Activated CD4-positive, alpha-beta T cell treated with anti-CD3 and anti-CD28 coated beads, Interleukin-2, amount 10 ng/mL, durations not matched to agents 7 days and 5 days (primary cell): ENCODE measurements at places on chromosomes 4 and X.

- no peak for DNase-seq
Measured at GRCh38 chrX:11893933-11894710, 136.1 kb downstream of the MSL3 start.

DNA sequence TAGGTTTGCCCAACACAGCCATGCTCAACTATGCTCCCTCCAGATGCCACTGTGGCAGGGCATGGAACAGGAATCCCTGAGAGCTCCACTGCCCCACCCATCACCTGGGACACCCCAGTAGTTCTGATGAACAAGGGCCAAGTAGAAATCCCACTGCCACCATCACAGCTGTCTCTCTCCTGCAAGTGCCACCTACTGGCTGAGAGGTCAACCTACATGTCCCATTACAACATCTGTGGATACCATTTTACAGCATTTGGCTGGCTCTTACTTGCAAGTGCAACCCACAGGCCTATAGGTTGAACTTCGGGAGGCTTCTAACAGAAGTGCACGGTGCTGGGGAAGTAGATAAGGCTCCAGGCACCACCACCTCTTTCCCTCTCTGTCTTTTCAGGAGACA lies 142.5 kb downstream of the CXXC4 start:
- no peak for DNase-seq

DNA sequence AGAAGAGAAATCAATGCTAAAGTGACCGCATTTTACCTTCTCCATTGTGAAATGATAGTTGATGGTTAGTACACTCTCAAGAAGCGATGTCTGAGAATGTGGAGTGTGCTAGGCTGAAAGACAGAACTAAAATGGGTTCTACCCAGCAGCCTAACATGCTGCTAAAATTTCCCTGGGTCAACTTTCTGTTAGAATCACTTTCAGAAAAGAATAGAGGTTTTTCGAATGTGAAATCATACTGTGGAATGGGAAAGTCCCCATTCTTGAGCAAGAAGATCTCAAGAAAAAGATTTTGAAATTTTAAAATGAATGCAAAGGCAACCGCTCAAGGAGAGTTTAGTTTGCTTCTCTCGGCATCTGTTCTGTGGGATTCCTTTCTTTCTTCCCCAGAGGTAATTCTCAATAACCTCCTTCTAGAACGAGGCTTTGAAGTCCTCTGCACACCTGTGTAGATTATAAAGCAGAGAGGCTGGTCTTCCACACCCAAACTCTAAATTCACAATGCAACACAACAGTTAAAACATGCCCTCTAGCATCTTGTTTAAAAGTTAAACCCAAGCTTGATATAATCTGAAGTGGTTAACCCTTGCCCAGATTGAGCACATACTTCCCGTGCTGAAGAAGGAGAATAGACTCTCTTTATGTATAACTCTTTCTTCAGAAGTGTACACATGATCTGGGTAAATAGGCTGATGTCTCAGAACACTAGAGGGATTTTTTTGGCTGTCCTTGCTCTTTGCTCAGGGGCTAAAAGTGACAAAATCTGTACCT lies 208.7 kb upstream of the KLF3 start:
- peak; percentile 13 for DNase-seq

DNA sequence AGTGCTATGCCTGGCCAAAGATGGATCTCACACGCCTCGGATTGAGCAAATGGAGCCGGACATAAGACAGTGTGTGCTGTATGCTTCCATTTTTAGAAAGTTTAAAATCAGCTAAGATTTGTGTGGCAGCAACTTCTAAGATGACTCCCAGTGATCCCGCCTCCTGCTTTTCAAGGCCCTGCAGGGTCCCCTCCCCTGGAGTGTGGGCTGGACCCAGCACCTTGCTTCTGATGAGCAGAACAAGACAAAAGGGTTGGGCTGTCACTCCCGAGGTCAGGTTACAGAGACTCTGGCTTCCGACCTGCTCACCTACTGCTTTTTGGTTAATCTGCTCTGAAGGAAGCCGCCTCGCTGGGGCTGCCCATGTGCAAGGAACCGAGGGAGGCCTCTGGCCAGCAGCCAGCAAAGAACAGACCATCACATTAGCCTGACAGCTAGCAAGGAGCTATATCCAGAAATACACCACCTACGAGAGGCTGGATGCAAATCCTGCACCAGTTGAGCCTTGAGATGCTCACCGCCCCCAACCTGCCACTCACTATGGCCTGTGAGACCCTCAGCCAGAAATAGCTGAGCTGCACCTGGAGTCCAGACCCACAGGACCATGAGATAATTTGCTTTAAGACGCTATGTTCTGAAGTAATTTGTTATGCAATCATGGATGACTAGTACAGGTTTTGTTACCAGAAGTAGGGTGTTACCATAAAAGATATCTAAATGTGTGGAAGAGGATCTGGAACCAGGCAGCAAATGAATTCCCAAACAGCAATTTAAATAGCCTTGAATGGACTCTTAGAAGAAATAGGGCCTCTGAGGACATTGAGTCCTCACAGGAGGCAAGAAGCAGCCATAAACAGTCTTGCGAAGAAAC lies 47.6 kb downstream of the CRMP1 start:
- no peak for DNase-seq

- DNase-seq = no peak
Measured at GRCh38 chrX:68115371-68115770, 317.9 kb downstream of the OPHN1 start.

DNA sequence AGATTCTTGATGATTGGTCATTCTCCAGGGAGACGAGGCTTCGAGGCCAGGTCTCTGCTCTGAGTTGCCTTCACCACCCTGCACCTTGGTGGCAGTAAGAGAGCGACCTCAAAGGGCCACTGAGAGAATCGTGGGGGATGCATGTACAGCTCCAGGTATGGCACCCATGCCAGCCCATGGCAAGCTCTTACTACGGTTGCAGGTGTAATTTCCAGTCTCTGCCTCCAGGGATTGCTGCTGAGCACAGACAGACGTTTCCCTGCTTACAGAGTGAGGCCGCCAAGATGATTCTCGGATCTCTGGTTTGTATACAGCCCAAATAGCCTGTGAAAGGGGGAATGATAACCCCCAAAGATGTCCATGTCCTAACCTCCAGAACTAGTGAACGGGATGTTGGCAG lies 16.3 kb upstream of the DRD5 start:
- DNase-seq = no peak

- DNase-seq = no peak
Measured at GRCh38 chr4:15929540-15929939, 9.0 kb downstream of the FGFBP1 start.

GRCh38 chr4:162011089-162011488 lies 152.7 kb downstream of the FSTL5 start:
- DNase-seq = no peak

DNA sequence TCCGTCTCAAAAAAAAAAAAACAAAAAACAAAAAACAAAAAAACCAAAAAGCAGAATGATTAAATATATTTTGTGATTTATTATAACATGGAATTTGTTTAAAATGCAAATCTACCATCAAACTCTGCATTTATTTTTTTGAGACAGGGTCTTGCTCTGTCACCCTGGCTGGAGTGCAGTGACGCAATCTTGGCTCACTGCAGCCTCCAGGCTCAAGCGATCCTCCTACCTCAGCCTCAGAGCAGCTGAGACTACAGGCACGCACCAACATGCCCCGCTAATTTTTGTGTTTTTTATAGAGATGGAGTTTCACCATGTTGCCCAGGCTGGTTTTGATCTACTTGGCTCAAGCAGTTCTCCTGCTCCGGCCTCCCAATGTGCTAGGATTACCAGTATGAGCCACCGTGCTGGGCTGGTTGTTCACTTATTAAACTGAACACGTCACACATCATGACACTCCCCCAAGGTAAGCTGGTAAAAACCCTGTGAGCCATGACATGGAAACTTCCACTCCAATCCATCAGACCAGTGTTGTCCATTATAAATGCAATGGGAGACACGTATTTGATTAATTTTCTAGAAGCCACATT lies 45.7 kb downstream of the RBM47 start:
- DNase-seq = no peak

GRCh38 chr4:164251257-164251656 lies 502.7 kb upstream of the SMIM31 start:
- DNase-seq = no peak

DNA sequence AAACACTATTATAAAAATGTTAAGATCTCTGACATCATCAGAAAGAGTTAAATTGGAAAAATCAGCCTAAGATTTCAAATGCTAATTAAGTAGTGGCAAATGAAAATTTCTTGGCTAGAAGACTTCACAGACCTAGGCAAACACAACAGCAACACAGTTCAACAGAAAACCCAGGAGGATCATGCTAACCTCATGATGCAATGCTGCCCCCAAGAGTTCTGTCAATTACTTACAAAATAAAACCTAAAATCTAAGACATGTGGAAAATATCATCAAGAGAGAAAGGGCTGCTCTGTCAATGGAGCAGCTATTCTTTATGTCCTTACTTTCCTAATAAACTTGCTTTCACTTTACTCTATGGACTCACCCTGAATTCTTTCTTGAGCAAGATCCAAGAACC lies 21.0 kb downstream of the S100G start:
- peak; percentile 42 for DNase-seq

DNA sequence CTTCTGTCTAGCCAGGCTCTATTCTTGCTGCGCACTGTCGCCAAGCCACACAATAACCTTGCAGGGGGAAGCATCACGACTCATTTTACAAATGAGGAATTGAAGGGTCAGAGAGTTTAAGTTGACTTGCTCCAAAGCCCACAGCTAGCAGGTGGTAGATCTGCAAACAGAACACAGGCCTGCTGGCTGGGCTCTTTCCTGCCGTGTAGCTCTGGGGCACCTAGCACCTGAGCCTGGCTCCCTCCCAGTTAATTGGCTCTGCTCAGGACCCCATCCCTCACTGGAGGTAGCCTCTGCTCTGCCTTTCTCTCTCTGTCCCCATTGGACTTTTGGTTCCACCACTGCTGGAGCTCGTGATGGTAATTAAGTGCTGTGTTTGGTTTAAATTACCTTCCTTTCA lies 98.5 kb downstream of the NSUN7 start:
- no peak for DNase-seq

DNA sequence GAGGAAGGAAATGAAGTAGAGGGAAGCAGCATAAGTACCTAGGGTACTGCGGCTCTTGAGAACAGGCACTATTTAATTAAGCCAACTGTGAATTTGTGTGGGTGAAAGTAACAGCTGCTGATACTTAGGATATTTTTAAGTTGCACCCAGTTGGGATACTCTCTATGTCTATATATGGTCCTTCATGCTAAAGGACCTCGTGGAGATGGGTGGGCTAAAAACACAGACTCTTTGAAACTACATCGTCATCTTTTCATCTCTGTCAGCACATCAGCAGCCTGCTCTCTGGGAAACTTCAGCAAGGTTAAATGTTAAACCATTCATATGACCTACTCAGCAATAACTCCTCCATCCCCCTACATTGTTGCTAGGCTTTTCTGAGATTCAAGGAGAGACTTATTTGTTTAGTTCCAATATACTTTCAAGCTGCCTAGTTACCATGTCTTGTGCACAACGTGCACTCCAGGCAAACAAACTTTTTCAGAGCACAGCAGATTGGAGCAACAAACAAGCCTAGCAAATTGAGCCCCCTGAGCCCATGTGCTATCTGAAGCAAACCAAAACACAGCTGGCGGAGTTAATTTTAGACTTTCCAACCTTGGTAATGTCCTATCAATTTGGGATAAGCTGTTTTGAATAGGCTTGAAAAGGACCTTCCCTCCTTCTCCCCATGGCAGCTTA lies 6.2 kb upstream of the MOB1B start:
- no peak for DNase-seq

DNA sequence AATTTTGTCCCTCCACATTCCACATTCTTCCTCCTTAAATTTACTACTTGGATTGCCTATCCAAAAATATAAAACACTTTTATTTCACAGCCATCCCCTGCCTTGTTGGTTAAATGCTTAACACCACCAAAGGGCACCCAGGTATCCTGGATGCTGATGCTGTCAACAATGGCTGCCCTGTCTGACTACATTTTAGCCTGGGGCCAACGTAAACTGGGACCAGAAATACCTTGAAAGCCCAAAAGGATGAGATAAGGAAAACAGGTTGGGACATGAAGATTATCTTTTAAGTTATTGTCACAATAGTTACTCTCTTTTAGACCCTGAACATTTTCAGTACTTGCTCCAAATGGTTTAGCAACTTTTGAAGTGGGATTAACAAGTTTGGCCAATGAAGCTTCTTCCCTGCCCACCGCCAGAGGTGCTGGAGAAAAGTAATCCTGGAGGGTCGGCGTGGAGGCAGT lies 775 bp upstream of the YIPF6 start:
- peak; percentile 8 for DNase-seq

- DNase-seq = peak; percentile 72
Measured at GRCh38 chrX:41009850-41010846, 75.1 kb upstream of the USP9X start.

DNA sequence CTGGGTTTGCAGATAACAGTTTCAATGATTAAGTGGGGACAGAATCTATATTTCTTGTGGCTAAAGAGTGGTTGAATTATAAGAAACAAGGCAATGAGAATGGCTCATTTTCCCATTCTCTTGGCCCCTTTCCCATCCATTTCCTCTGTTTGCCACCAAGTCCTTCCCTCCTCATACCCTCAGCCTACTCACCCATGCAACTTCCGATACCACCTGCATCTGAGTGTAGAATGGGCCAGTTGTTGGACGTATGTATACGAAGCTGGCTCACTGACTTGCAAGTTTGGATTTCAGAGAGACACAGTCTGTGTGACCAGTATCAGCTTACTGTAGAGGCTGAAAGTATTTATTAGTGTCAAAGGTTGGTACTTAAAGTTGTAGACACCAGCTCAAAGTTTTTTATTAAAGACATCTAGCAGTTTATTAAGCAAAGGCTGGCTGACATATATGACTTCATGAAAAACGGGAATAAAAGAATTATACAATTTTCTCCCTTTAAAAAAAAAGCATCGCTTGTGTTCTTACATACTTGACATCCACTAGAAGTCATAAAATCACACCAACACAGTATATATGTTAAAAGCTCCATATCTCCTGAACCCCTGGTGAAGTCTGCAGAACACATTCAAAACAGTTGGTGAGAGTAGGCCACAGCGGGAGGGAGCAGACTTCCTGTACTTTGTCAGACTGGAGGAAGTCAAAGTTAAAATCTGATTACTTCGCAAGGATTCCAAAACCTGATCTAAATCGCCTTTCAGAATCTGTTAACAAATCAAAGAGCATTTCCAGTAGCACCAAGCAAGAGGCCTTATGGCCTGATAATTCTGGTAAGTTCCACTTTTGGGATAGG lies 22.4 kb upstream of the STIM2 start:
- no peak for DNase-seq

DNA sequence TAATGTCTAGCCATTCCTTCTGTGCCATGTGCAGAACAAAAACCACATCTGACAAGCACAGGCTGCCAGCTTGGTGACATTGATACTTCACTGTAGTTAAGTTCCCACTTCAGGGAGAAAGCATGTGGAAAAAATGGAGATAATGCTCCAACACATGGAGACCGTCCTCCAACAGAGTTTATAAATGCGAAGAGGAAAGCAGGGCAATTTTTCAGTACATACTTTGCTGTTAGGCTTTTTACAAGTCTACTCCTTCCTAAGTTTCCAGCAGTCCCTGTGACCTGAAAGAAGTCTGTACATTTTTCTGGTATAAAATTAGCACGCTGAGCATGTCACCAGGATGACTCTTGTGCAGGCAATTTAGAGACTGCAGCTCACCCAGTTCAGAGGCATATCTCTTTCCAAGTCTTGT lies 766.9 kb upstream of the IGFBP7 start:
- no peak for DNase-seq
